ENCODE measurements at places on chromosomes 6 and 20.

- DNase-seq, result no peak
These were observed 9.0 kb downstream of the POLH start for GRCh38 chr6:43584892-43585570.

- DNase-seq, result peak; percentile 21
These were observed 29.4 kb downstream of the SDCBP2 start for GRCh38 chr20:1299522-1299921.

DNA sequence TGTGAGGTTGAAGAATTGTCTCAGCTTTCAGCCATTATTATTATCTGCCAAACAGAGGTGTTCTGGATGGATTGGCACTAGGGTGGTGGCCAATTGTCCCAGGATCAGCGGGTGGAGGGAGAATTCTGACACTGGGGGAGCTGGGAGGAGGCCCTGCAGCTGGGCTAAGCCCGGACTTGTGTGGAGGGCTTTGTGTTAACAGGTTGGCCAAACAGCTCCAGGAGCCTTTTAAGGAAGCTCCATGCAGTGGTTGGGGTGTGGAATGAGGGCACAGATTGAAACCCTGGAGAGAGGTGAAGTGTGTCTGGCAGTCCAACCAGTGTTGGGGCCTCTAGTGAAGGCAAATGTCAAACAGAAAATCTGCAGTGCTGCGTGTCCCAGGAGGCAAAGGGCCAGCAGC is 135.8 kb downstream of the IMPG1 start:
- DNase-seq, result no peak

GRCh38 chr6:31727717-31728671 is 1.1 kb downstream of the DDAH2 start:
- DNase-seq, result no peak

- DNase-seq, result peak; percentile 70
These were observed 113.5 kb upstream of the BTN3A2 start for GRCh38 chr6:26251354-26252076.

- peak; percentile 3 for DNase-seq
These were observed 118.4 kb downstream of the FARS2 start for GRCh38 chr6:5379647-5380242.

- no peak for DNase-seq
These were observed 130.2 kb upstream of the AKIRIN2 start for GRCh38 chr6:87832025-87832825.

DNA sequence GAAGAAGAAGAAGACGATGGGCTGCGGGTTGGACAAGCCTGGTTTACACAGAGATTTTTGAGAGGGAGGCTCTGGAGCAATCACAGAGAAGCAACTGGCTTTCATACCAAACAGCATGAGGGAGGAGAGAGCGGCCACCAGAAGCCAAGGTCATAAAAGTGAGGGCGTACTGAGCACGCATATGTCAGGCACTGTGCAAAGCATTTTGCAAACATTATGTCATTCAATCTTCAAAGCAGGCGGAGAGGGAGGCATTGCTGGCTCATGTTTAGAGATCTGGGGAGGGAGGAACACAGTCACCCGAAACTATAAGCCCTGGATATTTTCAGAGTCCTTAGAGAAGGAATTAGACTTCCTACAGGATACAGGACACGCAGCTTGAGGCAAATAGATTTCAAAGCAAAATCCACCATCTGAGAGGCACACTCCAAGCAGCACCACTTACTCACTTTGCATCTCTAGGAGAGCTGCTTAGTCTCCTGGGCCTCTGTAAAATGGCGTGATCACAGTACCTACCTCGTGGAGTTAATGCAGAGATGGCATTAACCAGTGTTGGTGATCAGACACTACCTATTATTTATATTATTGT is 24.6 kb downstream of the RAMACL start:
- no peak for DNase-seq

- DNase-seq, result no peak
These were observed 116.6 kb downstream of the DLL1 start for GRCh38 chr6:170174124-170174770.

- no peak for DNase-seq
These were observed 63.4 kb downstream of the WDR27 start for GRCh38 chr6:169638388-169638787.

DNA sequence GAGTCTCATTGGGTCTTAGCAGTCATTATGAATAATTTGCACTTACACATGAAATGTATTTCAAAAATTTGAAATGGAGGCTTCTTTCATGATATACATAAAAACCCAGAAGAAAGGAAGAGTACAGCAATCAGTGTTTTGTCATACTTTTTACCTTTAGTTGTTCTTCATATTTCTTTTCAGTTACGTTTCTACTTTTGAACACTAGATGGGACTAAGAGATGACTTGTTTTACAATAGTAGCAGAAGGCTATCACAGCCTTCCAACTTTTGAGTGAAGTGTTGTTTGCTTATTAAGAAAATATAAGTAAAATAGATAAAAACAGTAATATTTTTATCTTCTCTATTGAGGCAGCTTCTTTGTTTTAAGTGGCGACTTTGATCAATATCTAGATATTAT is 58.1 kb downstream of the L3MBTL3 start:
- no peak for DNase-seq

GRCh38 chr20:10591946-10592521 is 81.8 kb downstream of the JAG1 start:
- DNase-seq, result no peak

DNA sequence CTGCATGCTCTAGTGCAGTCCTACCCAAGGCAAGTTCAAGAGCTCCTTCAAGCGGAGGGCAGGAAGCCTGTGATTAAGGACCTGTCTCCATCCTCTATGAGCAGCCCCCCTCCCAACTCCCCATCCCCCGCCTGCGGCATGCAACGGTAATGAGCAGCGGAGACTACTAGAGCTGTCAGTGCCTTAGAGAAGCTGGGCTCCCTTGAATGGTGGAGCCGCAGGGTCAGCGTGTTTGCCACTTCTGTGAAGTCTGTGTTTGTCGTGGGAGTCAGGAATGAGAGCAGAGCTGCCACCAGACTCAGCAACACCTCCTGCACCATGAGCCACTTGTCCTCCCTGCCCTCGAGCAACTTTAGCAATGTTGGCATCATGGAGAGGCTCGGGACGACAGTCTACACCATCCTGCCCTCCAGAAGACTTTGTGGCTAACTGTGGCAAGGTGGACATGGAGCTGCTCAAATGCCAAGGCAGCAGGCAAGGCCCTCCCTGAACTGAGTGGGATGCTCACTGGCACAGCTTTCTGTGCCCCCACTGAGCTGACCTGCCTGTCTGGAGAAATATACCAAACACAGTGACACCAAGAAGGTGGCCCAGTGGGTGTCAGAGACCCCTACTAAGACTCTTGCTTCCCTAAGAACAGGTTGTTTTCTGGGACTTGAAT is 23.8 kb upstream of the SYNDIG1 start:
- no peak for DNase-seq

GRCh38 chr6:118285791-118286190 is 262.3 kb upstream of the PLN start:
- no peak for DNase-seq

DNA sequence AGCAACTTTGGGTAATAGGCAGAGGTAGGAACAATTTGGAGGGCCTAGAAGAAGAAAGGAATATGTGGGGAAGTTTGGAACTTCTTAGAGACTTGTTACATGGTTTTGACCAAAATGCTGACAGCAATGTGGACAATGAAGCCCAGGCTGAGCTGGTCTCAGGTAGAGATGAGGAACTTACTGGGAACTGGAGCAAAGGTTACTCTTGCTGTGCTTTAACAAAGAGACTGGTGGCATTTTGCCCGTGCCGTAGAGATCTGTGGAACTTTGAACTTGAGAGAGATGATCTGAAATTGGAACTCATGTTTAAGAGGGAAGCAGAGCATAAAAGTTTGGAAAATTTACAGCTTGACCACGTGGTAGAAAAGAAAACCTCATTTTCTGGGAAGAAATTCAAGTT is 28.3 kb upstream of the TMEM200A start:
- no peak for DNase-seq
